NCI-H2081 treated with DMSO at 0.1 percent for 48 hours (cell line): ENCODE measurements at places on chromosomes 7 and 10.

GRCh38 chr10:1241973-1242935 is 186.1 kb downstream of the WDR37 start:
- no peak for DNase-seq

DNA sequence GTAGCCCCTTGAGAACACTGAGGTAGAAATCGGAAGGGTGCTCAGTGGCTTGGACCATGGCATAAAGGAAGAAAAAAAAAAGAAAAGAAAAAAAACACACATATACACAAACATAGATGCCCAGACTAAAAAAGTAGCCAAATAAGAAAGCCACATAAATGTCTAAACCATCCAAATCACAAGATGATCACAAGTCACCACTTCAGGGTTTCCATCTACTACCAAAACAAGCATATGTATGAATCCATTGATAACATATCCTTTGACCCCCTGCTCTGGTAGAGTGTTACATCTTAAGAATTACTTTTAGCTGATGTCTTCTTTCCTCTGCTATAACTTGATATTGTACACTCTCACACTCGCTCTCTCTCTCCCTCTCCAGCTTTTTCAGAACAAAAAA is 245.9 kb downstream of the AHR start:
- DNase-seq: no peak

DNA sequence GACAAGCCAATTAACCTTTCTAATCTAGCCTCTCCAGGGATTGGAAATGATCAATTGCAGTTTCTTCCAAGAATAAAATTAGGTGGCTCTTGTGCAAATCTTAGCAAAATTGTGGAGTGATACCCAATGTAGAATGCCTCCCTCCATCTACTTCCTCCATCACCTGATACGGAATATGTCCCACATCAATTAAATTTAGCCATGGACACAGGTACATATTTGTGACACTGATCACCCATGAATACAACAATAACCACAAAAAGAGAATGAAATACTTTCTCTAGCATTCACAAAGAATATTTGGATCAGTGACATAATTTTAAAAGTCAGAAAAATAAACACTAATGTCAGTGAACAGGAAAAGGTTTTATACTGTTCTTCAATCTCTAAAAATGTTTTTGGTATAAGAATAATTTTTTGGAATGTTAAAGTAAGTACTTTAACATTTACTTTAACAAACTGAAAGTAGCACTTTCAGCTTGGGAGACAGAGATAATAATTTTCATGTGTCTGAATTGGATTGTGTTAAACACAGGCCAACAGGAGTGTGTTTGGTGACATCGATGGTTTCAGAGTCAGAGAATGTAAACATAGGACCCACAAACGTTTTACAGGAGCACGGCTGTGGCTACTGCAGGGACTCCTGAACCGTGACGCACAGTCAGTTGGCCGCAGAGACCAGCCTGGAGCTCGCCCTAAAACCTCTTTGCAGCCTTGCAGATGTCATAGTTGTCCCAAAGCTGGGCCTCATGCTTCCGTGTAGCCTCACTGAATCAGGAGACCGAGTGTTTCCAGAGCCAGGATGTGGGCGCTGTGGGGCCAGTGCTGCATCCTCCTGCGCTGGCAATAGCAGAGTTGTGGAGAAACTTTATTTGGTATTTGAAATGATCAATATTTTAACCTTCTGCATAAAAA is 7.2 kb downstream of the RBM20 start:
- no peak for DNase-seq

DNA sequence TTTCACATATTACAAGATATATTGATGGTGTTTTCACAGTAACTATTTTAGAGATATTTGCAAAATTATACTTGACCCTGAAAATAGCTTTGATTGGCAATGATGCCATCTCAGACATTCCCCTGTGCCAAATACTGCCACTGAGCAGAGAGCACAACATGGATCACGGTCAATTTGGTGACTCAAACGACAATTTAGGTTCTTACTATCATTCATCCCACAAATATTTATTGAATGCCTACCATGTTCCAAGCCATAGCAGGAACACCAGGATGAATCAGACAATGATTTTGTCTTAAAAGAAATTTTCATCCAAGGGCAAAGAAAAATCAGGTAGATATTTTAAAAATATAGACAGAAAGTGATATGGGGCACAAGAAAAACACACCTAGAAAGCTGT is 153.2 kb upstream of the ADO start:
- no peak for DNase-seq

DNA sequence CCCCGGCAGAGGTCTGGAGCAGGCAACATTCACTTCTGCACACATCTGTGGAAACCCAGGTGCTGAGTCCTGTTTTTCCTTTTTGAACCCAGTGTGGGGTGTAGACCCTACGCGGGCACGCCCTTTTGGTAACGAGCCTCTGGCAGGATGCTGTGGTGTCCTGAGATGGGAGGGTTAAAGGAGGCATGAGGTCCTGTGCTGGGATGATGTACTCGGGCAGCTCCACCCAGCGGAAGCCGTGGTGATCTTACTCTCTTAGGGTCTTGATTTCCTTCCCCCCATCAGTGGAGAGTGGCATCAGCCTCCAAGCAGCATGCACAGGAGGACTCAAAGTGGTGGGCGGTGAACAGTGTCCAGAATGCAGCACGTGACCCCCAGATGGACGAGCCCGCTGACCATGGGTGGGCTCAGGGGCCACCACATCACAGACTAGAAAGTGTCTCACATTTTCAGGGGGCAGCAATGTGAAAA is 148.6 kb downstream of the DNAJB6 start:
- DNase-seq: no peak

DNA sequence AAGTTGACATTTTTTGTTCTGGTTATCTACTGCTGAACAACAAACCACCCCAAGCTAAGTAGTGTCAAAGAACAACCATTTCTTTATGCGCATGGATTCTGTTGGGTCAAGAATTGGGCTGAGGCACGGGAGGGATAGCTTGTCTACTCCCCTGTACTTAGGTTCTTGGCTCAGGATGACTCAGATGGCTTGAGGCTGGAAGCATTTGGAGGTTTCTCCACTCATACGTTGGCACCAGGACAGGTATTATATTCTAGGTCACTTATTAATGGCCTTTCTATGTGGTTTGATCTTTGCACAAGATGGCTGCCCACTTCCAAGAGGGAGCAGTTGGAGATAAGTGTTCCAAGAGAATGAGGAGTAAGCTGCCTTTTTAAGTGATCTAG is 11.8 kb upstream of the TFAM start:
- no peak for DNase-seq

- no peak for DNase-seq
Measured at GRCh38 chr7:712381-713138, 13.9 kb upstream of the DNAAF5 start.

GRCh38 chr7:73885975-73886798 is 25.2 kb downstream of the TMEM270 start:
- DNase-seq: no peak

GRCh38 chr10:62636825-62637248 is 167.7 kb upstream of the ADO start:
- DNase-seq: no peak

GRCh38 chr7:77747178-77747577 is 50.9 kb downstream of the RSBN1L start:
- no peak for DNase-seq

- no peak for DNase-seq
Measured at GRCh38 chr7:150721970-150722373, 5.6 kb downstream of the GIMAP1 start.

DNA sequence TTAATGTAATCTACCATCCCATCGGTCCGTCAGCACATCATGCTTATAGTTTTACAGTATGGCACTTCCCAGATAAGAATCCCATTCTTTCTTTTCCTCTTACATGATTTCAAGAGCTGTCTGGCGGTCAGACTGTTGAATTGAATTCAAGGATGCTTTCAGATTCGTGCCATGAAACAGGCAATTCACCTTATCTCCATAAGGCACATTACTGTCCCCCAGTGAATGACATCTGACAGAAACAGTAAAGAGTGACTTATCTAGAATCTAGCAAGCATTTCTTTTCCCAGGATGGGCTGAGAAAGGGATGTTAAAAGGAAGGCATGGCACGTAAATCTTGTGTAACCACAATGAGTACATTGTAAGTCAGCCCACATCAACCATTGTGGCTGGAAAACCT is 61.1 kb upstream of the SEM1 start:
- no peak for DNase-seq

DNA sequence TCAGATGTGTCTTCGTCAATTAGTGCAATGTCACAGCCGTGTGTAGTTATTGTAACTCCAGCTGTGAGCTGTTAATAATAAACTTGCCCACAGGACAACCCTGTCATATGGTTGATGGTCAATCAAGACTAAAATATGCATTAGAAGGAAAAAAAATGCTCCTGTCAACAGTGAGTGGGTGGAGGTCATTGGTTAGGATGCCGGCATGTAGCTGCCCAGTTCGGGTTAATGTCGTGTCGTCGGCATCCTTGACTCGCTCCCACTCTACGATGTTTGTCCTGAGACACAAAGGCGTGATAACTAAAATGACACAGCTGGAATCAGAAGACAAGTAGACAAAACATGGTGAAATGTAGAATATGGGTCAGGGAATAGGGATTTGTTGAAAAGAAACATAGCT is 442.8 kb upstream of the NPVF start:
- no peak for DNase-seq

DNA sequence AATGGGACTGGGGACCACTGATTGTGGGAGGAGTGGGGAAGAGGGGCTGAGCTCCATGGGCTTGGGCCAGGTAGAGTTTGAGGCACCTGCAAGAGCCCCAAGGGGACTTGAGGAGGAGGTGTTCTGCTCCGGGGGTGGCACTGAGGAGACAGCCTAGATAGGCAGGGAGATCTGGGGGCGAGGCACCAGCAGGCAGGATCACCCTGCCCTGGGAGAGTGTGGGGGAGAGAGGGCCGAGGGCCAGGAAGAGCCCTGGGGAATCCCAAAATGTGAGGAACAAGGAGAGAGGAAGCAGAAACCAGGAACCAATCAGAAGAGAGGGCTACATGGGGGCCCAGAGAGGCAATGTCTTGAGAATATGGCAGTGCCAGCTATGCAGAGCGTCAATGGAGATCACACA is 34.6 kb downstream of the LEP start:
- DNase-seq: no peak

- DNase-seq: no peak
Measured at GRCh38 chr10:4176500-4177281, 391.7 kb upstream of the KLF6 start.

- no peak for DNase-seq
Measured at GRCh38 chr10:6044751-6045313, 17.3 kb downstream of the IL2RA start.

- no peak for DNase-seq
Measured at GRCh38 chr10:17410907-17411306, 43.5 kb downstream of the ST8SIA6 start.

GRCh38 chr10:122348935-122349361 is 25.6 kb upstream of the PLEKHA1 start:
- no peak for DNase-seq

- no peak for DNase-seq
Measured at GRCh38 chr7:139901056-139901795, 72.2 kb downstream of the TBXAS1 start.

- DNase-seq: no peak
Measured at GRCh38 chr7:12111422-12112405, 99.4 kb upstream of the TMEM106B start.

- DNase-seq: no peak
Measured at GRCh38 chr7:129779602-129780256, 168.2 kb downstream of the NRF1 start.

- DNase-seq: no peak
Measured at GRCh38 chr10:43231523-43232078, 35.3 kb downstream of the RASGEF1A start.

GRCh38 chr7:87188930-87189329 is 30.6 kb downstream of the TMEM243 start:
- no peak for DNase-seq

GRCh38 chr7:27947586-27948278 is 207.8 kb downstream of the TAX1BP1 start:
- no peak for DNase-seq

GRCh38 chr7:90520484-90520883 is 51.0 kb downstream of the PTTG1IP2 start:
- no peak for DNase-seq

- DNase-seq: no peak
Measured at GRCh38 chr7:66043681-66044497, 31.7 kb upstream of the ASL start.

DNA sequence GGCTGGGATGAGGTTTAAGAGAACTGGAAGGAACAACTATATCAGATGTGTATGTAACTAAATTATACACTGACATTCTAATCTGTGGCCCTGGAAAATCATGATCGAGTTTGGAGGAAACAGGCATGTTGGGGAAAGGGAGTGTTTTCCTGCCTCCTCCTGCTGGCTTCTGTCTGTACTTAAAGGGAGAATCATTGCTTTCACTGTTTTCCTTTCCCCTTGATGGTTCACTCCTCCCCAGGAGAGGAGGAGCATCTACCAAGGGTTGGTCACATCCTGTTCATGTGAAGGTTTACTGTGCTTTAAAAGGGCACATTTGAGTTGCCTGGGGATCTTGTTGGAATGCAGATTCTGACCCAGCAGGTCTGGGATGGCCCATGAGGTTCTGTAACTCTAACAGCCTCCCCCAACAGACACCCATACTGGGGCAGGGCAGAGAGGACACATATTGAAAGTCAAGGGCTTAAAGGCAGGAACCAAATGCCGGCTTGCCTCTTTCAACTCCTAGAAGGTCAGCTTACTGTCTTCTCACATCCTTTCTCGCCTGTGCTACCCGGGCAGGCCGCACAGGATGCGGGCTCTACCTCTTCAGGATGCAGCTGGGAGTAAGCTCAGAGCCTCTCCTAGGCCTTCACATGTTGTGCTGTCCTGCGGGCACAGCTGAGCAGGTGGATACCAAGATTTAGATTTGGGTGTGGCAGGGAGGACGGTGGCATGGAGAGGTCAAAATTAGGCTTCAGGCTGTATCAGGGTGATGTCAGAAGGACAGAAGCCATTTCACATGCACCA is 694.8 kb downstream of the KCNMA1 start:
- no peak for DNase-seq

- DNase-seq: no peak
Measured at GRCh38 chr10:25974897-25975459, 40.9 kb downstream of the MYO3A start.

GRCh38 chr10:103333934-103334520 is 16.9 kb downstream of the PCGF6 start:
- DNase-seq: no peak

- no peak for DNase-seq
Measured at GRCh38 chr7:6705959-6706665, 635 bp downstream of the ZNF12 start.

GRCh38 chr7:112204499-112205342 is 1.5 kb downstream of the DOCK4 start:
- DNase-seq: no peak

- no peak for DNase-seq
Measured at GRCh38 chr10:109968953-109969759, 38.6 kb upstream of the ADD3 start.

- DNase-seq: no peak
Measured at GRCh38 chr7:23107781-23108180, 2.2 kb downstream of the KLHL7 start.

DNA sequence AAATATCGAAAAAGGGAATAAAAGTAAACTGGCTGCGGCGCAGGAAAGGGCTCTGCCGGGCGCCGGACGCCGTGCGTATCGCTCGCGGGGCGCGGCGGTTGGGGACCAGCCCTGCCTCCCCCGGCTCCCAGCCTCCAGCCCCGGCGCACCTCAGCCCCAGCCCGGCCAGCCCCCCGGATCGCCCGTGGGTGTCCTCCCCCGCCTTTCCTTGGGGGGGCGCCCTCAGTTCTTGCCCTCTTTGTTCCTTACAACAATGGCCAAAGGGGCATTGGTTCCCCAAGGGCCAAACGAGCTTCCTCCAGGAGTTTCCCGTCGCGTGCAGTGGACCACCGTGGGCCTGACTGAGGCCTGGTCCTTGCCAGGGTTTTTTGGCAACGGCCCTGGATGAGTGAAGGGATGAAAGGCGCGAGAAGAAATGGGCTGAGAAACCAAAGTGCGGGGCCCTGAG is 1.2 kb downstream of the MACROH2A2 start:
- DNase-seq: no peak
